Spleen (tissue), 13 donors: ENCODE measurements at places on chromosomes 12 and 14. TPM values are rescaled to one million over a fixed set of nuclear protein-coding genes. Genes with fewer than 3 reads are reported as not detected.

Gene GNB3
- total RNA-seq, result 3.2 TPM

Gene CISTR
- total RNA-seq, result not detected

Gene USP44
- total RNA-seq, result 4.2 TPM

Gene LLPH
- 6.8 TPM for total RNA-seq

Gene TPH2
- total RNA-seq, result 7.2 TPM

Gene TOMM20L
- total RNA-seq, result not detected

Gene FSCB
- not detected for total RNA-seq

Gene RAD51AP1
- total RNA-seq, result 6.5 TPM

Gene OASL
- 2.9 TPM for total RNA-seq

Gene PWP1
- 32.0 TPM for total RNA-seq

Gene NKX2-8
- total RNA-seq, result not detected
